ENCODE measurements at places on chromosomes 11 and 22.

DNA sequence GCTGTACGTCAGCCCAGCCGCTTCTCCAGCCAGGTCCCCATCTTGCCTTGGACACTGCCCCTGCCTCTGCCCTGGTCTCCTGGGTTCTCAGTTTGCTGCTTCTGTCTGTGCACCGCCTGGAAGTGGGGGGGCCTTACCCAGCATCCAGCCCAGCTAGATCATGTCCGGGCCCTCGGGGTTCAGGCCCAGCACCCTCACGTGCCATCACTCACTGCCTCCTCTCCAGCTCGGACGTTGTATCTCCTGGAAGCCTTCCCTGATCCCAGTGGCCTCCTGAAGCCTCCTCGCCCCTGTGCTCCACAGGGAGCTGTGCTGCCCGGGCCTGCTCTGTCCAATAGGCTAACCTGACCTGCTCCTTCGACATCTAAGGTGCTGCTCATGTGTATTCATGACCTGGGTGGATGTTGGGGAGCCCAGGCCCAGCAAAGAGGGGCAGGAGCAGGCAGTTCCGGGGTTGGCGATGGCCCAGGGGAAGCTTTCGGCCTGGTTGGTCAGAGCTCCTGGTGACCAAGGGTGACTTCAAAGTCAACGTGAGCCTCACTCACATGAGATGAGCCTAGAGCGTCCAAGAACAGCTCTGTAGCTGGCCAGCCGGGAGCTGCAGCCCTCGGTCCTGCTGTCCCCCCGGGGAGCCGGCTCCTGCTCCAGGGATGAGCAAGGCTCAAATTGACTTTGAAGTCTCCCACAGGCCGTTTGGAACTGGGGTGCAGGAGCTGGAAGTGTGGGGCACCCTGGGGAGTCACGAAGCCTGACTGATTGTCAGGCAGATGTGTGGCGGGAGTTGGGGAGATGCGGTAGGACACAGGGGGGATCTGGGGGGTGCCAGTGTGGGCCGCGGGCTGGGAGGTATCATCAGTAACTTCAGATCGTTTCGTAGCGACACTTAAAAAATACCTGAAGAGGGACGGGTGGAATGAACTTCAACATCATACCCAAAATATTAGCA lies 5.2 kb upstream of the ASCL2 start:
- no peak for DNase-seq

DNA sequence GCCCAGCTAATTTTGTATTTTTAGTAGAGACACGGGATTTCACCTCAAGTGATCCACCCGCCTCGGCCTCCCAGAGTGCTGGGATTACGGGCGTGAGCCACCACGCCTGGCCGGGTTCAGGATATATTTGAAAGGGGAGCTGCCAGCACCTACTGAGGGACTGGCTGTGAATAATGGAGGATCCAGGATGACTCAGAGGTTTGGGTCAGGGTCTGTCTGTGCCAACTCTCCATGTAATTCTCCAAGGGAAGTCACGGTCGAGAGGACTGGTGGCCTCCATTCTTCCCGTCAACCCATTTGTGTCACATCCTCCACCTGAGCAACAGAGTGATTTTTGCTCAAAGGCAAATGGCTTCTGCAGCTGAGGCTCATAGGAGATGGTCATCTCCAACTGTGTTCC lies 3.6 kb upstream of the ARRB1 start:
- DNase-seq, result no peak

- DNase-seq, result no peak
These were observed 17.0 kb downstream of the HTR3A start for GRCh38 chr11:113991718-113992458.

- DNase-seq, result no peak
These were observed 13.0 kb downstream of the JHY start for GRCh38 chr11:122895563-122895962.

DNA sequence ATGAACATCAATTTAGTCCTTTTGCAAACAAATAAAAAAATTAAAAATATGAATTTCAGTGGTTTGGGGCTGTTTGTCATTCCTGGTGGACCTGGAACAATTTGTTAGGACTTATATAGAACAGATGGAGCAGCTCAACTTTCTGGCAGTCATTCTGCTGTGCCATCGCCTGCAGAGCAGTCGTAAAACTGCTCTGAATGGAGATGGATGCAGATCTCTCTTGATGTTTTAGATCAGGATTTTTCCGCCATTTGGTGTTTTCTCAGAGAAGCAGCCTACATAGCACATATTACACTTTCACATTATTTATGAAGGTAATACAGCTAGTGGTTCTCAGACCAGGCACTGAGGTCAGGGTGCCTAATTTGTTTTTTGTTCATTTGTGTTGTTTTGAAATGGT lies 31.8 kb upstream of the HSPA8 start:
- no peak for DNase-seq

DNA sequence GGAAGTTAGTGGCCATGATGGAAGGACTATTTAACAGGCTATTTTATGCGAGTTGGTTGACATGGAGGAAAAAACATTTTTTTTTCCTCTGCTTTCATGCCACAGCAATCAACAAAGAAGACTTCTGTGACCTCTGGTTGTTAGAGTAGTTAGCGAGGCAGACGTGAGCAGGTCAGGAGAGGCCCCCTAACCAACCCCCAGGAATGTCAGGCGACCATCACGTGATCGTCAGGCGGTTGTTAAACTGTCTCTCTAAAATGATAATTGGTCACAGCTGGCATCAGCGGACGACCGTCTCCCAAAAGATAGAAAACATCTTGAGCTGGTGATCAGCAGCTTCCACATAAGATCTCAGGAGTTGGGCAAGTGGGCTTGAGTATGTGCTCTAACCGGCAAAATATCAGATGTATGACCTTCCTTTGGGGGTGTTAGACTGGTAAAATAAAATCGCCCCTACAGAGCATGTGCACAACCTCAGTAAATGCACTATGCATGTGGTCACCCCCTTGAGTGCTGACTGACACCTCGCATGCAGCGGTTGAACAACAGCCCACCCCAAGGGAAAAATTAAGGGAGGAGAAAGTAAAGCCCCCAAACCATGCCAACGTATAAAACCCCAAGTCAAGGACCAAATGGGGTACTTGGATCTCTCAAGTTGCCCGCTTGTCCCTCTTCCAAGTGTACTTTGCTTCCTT lies 20.9 kb upstream of the NARS2 start:
- no peak for DNase-seq

DNA sequence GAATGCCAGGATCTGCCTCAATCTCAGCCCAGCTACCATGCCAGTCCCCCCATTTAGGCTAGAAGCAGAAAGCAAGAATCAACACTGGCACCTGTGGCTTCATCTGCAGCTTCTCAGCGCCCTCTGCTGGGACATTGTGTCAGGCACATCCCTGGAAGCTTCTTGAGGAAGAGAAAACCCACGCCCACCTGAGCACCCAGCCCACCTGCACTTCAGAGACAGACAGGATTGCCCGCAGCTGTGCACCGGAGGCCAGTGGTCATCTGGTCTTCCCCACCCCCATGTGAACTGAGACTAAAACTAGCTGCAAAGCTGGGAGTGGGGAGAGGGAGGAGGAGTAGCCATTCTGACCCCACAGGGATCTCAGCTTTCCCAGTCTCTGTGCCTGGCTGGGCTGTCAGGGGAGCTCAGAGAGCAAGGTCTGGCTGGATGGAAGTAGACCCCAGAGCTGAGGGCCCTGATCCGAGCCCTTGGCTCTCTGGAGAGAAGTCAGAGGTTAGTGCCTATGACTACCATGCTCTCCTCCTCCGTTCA lies 66.8 kb downstream of the FEZ1 start:
- DNase-seq, result peak; percentile 21

- DNase-seq, result no peak
These were observed 5.1 kb upstream of the CDKN1C start for GRCh38 chr11:2890466-2891294.

- DNase-seq, result no peak
These were observed 25.9 kb upstream of the FBLN1 start for GRCh38 chr22:45476814-45477213.

DNA sequence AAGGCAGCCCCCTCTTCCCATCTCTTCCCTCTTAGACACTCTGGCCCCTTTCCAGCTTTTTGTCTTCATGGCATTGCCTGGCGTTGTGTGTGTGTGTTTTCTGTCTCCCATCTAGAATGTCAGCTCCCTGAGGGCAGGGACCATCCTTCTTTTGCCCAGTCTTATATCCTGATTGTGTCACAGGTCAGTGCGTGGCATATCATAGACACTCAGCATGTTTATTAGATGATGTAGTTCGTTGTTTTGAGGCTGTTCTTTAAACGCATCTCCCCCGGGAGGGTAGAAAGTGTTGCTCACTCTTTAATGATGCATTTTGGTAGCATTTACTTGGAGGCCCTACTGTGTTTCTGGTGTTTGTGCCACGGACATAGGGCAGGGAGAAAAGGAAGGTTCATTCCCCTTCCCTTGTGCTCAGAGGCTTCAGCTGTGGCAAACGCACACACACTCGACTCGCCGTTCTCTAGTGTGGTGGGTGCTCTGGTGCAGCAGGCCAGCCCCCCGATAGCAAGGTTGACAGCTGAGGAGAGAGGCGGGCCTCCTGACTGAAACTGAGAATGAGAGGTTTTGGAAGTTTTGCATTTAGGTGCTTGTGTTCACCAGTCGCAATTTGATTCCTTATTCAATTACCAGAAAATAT lies 60.2 kb downstream of the TNRC6B start:
- DNase-seq, result no peak

DNA sequence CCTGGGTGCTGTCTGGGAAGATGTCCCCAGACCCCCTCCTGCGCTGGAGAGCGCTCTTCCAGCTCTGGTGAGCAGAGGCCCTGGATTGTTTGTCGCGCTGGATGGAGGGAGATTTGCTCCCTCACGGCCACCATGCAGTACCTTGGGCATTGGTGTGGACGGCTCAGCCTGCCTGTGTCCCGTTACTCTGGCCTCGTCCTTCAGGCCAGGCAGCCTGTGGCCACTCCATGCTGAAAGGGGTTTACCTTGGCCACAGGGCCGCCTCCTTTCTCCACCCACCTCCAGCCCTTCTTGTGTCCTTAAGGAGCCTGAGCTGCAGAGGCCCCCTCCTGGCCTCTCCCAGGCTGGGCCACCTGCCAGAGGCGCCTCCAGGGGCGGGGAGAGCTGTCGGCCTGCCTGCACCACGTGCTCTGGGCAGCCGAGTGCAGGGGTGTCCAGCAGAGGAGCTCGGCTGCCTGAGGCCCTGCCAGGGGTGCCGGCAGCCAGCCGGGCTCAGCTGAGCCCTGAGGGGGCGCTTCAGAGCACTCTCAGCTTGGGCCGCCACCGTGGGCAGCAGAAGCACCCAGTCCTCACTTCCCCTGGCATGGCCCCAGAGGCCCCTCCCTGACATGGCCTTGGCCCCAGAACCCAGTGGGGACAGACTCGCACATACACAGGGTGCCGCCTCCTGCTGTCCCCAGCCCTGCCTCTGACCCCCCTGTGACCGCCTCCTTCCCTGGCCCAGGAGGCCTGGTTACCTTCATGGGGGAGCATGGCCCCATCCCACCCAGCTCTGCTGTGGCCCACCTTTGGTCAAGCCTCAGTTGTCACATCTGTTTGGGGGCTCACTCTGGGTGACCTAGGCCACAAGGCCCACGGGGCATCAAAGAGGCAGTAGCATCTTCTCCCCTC lies 3.4 kb downstream of the CCND1 start:
- DNase-seq, result peak; percentile 22

GRCh38 chr11:121555121-121555520 lies 102.4 kb upstream of the SORL1-AS1 start:
- no peak for DNase-seq

GRCh38 chr22:29733362-29734201 lies 13.8 kb downstream of the CABP7 start:
- DNase-seq, result peak; percentile 94

- DNase-seq, result no peak
These were observed 27.7 kb upstream of the SMCO4 start for GRCh38 chr11:93570759-93571413.

GRCh38 chr11:111137846-111138245 lies 107.7 kb upstream of the POU2AF2 start:
- no peak for DNase-seq

- DNase-seq, result no peak
These were observed 73.5 kb downstream of the BRD1 start for GRCh38 chr22:49753961-49754695.

DNA sequence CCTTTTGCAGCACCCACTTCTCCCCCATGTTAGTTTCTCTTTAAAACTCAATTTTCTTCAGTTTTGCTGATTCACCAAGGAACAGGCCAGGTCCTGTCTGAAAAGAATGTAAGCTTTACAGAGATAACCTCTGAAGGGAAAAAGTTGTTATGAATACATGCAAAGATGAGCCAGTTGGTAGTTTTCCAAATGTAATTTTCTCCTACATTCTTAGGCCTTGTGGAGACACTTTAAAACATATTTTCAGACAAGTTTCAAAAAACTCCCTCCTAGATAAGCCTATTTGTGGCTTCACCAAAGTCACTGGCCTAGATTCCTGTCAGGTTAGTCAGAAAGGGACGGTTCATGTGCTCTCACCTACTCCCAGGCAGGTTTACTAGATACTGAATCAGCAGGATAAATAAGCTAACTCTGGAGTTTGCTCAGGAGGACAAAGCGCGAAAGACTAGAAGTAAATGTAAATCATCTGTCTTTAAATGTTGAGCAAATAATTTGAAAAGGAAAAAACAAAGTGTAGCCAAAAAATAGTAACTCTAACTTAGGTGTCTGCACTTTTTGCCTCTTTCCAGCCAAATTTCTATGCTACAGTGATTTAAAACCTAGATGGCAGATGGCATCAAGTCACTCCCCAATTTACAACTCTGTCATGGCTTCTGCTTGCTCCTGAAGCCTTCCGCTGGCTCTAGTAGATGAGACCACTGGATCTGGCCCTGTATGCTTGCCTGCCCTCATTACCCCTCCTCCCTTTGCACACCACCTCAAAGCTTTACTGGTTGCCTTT lies 4.9 kb upstream of the ATP6V1E1 start:
- DNase-seq, result no peak

DNA sequence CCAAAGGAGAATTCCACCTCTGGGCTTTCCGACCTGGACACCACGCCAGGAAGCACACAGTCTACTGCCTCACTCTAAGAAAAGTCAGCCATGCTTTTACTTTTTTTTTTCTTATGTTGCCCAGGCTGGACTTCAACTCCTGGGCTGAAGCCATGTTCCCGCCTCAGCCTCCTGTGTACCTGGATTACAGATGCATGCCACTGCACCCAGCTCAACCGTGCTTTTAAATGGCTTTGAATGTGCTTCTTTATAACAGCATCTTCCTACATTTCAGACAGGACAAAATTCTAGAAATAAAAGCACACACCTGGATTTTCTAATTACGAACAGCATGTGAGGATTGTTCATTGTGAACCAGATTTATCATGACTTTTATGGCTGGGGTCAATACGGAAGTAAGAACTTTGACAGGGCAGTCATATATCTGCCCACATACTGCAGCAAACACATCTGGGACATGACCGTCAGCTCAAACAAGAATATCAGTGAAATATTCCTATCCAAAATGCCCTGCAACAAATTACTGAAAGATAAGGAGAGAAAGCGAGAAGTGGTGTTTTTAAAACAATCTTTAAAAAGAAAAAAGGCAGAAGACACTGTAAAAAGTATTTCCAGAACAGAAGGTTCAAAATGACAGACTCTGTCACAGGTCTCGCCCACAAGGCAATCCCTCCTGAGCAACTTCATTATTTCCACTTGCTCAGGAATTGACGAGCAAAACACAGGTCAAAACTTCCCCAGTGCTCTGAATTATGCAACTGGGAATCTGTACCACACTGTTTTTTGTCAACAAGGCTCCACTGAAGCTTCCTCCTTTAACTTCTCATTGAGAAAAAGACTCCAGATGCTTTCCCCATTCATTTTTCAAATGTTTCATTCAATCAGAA lies 42.1 kb downstream of the PACSIN2 start:
- DNase-seq, result no peak

Data from CMK (cell line).